Stimulated activated CD8-positive, alpha-beta memory T cell treated with anti-CD3 and anti-CD28 coated beads, Interleukin-4, amount 100 ng/mL, for 24 hours (primary cell): ENCODE measurements at places on chromosomes 4 and X.

GRCh38 chr4:121693886-121694285, 2.9 kb downstream of the ANXA5 start:
- DNase-seq = no peak

DNA sequence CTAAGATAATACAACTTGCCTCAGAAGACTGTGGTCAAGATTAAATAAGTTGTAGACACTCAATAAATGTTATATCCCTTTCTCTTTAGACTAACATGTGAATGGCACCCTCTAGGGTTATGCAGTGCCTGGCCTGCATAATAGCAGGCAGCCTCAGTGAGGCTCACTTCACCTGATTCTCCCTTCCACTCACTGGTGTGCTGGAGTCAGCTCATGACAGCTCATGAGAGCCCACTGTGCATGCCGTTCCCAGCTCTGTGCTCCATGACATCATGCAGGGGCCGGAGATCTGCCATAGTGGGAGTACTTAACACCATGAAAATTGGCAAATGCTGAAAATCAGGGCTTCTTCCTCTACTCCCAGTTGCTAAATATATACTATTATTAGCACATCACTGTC, 64.5 kb downstream of the TEC start:
- DNase-seq = no peak

DNA sequence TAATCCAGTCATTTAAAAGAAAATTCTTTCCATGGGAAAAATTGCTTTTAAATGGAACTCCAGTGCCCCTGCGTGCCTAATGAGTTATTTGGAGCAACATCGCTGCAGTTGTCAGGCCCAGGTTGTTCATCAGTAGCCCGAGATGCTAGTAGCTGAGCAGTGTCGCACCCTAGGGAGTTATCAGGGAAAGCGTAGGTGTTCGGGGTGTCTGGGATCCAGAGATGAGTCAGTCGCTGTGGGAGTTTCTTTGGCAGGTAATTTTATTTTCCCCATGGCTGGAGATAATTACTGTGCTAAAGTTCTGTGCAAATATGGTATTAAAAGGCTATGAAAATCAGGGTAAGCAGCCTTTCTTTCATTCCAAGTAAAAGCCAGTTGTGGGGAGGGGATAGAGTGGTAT, 49.4 kb downstream of the ANXA3 start:
- no peak for DNase-seq

- no peak for DNase-seq
These were observed 10.5 kb upstream of the PAQR3 start for GRCh38 chr4:78949735-78950134.

DNA sequence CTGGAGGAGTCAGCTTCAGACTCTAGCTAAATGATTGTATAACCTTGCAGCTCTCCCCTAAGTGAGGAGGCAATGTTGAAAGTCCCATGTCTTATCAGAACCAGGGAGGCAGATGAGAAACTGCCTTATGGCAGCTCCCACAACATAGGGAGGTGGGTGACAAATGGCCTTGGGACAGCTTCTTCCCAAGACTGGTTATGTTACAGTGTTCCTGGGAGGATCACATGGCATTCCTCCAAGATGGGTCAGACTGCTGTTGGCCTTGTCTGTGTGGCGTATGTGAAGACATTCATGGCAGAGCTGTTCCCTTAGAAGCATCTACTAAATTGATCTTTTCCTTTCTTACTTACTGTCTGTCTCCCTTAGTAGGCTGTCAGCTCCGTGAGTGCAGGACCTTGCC, 42.0 kb downstream of the HPRT1 start:
- no peak for DNase-seq

GRCh38 chrX:20274121-20274520, 7.4 kb upstream of the RPS6KA3 start:
- DNase-seq = no peak

- no peak for DNase-seq
These were observed 2757.5 kb downstream of the PCDH7 start for GRCh38 chr4:33477715-33478114.

GRCh38 chr4:159504684-159505083, 401.8 kb downstream of the RAPGEF2 start:
- no peak for DNase-seq

DNA sequence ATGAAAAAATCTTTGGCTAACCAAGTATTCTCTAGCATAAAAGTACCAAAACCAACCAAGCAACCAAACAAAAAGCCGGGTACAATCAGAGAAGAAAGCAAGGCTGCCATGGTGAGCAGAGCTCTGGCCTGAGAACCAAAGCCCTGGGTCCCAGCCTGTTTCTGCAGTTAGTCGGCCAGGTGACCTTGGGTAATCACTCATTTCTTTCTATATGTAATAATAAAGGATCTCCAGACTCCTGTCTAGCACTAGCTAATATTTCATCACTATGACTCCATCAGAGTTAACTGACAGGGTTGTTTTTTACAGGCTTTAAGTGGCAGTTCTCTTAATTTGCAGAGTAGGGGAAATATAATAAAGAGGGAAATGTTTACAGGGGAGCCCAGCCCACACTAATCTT, 34.0 kb upstream of the RASGEF1B start:
- DNase-seq = no peak

GRCh38 chrX:75038925-75039324, 113.7 kb upstream of the NEXMIF start:
- no peak for DNase-seq
